Activated naive CD8-positive, alpha-beta T cell treated with anti-CD3 and anti-CD28 coated beads, Interleukin-2, amount 10 ng/mL, durations not matched to agents 7 days and 5 days (primary cell): ENCODE measurements at places on chromosomes 2 and 18. TPM values are rescaled to one million over a fixed set of nuclear protein-coding genes. Genes with fewer than 3 reads are reported as not detected.

DNA sequence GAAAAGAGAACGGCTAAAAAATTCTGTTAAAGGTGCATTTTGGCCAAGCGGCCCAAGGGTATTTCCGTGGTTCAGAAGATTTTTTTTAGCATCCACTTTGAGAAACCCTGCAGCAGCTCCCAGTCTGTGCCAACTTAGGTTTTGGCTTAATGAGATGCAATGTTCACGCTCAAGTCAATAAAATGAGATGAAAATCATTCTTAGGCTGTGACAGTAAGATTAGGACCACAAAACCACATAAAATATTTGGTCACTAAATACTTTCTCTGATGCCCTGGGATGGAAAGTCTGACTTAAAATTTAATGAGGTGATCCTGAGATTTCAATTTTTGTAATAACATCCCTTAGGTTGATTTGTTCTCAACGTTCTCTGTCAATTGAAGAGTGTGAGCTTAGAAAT is 74.2 kb upstream of the FHL2 start:
- H3K36me3 ChIP-seq, result no peaks in the 10 kb centered on the region
- no peak overlapping the region for H3K4me3 ChIP-seq
- no peak for DNase-seq
- no peak overlapping the region for H3K27ac ChIP-seq

- no peaks in the 10 kb centered on the region for H3K36me3 ChIP-seq
- DNase-seq, result no peak
- H3K27me3 ChIP-seq, result peaks cover 10% of the 10 kb centered on the region
These were observed 125.6 kb downstream of the FMNL2 start for GRCh38 chr2:152460567-152460966.

DNA sequence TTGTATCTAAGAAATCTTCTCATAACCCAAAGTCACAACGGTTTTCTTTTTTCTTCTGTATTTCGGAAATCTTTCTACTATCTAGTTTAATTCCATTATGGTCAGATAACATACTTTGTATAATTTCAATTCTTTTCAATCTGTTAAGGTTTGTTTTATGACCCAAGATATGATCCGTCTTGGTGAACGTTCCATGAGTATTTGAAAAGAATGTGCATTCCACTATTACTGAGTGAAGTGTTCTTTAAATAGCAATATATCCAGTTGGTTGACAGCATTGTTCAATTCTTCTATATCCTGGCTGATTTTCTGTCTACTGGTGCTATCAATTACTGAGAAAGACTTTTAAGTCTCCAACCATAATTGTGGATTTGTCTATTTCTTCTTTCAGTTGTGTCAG is 414.5 kb downstream of the TNS1 start:
- H3K4me3 ChIP-seq, result no peak overlapping the region
- peaks cover 4% of the 10 kb centered on the region for H3K4me1 ChIP-seq
- no peaks in the 10 kb centered on the region for H3K36me3 ChIP-seq
- DNase-seq, result no peak

- no peak for DNase-seq
- no peak overlapping the region for H3K27ac ChIP-seq
- no peak overlapping the region for H3K4me3 ChIP-seq
- H3K27me3 ChIP-seq, result peaks cover 14% of the 10 kb centered on the region
- no peaks in the 10 kb centered on the region for H3K36me3 ChIP-seq
These were observed 183.4 kb upstream of the RASGRP3 start for GRCh38 chr2:33292981-33293595.

The CREG2 gene
- not detected for total RNA-seq

GRCh38 chr18:13551305-13551603 is 175.1 kb downstream of the FAM210A start:
- no peak overlapping the region for H3K27ac ChIP-seq
- H3K27me3 ChIP-seq, result no peaks in the 10 kb centered on the region
- DNase-seq, result no peak

The MYOM1 gene
- total RNA-seq, result 3.3 TPM

- no peak overlapping the region for H3K27ac ChIP-seq
- no peaks in the 10 kb centered on the region for H3K36me3 ChIP-seq
- H3K27me3 ChIP-seq, result peaks cover 62% of the 10 kb centered on the region
- DNase-seq, result no peak
These were observed 690 bp downstream of the SDC1 start for GRCh38 chr2:20224164-20224715.

DNA sequence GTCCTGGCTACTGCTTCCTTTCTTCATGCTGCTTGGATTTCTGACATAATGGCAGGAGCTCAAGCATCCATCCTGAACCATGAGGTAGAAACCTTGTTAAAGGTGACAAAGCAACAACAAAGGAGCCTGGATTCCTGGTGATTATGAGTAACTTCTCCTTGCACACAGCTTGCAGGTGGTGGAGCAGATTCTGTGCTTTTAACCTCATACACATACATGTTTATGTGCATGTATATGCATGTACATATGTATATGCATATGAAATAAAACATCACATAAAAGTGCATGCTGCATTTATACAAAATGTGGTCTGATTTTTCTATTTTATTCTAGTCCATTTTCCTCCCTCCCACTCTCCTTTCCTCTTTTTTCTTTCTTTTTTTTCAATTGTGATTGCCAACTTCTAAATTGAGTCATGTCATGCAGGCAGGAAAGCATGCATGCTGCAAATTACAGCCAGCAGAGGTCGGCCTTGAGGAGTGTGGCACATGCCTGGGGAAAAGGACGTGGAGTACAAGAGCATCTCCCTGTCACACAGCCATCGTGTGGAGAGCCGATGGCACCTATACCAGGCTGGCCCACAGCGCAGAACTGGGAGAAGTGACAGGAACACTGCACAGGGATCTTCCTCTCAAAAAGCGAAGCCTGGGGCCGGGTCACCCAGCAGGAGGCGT is 17.9 kb downstream of the LCT start:
- peak overlapping the region; percentile 21 for H3K27ac ChIP-seq
- no peaks in the 10 kb centered on the region for H3K27me3 ChIP-seq
- H3K4me1 ChIP-seq, result peaks cover 47% of the 10 kb centered on the region
- H3K36me3 ChIP-seq, result peaks cover 42% of the 10 kb centered on the region

GRCh38 chr2:201403880-201404279 is 46.7 kb upstream of the FLACC1 start:
- no peak for DNase-seq
- H3K36me3 ChIP-seq, result peaks cover 26% of the 10 kb centered on the region
- no peak overlapping the region for H3K4me3 ChIP-seq
- H3K27me3 ChIP-seq, result no peaks in the 10 kb centered on the region

GRCh38 chr2:240333985-240334384 is 101.5 kb upstream of the GPC1 start:
- H3K36me3 ChIP-seq, result no peaks in the 10 kb centered on the region
- H3K4me3 ChIP-seq, result no peak overlapping the region
- H3K4me1 ChIP-seq, result no peaks in the 10 kb centered on the region
- no peak for DNase-seq
- peaks cover 18% of the 10 kb centered on the region for H3K27me3 ChIP-seq

The TCF23 gene
- total RNA-seq, result not detected

DNA sequence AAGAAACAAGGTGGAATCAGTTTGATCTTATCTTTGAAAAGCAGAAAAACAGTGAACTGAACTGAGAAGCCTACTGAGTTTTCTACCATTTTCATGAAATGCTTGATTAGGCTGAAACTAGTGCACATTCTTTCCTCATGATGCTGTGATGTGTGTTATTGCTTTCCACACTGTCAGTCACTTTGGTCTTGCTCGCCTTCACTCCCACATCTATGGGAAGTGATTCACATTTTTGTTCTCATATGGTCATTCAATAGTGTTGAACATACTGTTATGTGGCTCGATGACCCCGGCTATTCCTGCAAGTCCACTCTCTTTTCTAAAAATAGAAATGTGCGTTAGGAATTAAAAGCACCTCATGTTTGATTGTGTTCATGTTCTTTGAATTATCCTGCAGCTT is 129.7 kb downstream of the TGIF1 start:
- no peak for DNase-seq
- H3K27me3 ChIP-seq, result no peaks in the 10 kb centered on the region
- no peak overlapping the region for H3K27ac ChIP-seq

GRCh38 chr2:7927691-7928090 is 754.2 kb upstream of the ID2 start:
- H3K4me1 ChIP-seq, result peaks cover 14% of the 10 kb centered on the region
- no peak overlapping the region for H3K4me3 ChIP-seq
- H3K27me3 ChIP-seq, result no peaks in the 10 kb centered on the region
- peaks cover 4% of the 10 kb centered on the region for H3K36me3 ChIP-seq
- no peak overlapping the region for H3K27ac ChIP-seq
- no peak for DNase-seq

GRCh38 chr18:9861933-9862332 is 23.8 kb upstream of the TXNDC2 start:
- H3K4me3 ChIP-seq, result no peak overlapping the region
- H3K36me3 ChIP-seq, result no peaks in the 10 kb centered on the region
- H3K4me1 ChIP-seq, result peaks cover 2% of the 10 kb centered on the region
- H3K27ac ChIP-seq, result no peak overlapping the region
- no peak for DNase-seq
- H3K27me3 ChIP-seq, result peaks cover 2% of the 10 kb centered on the region

The DLX1 gene
- not detected for total RNA-seq

DNA sequence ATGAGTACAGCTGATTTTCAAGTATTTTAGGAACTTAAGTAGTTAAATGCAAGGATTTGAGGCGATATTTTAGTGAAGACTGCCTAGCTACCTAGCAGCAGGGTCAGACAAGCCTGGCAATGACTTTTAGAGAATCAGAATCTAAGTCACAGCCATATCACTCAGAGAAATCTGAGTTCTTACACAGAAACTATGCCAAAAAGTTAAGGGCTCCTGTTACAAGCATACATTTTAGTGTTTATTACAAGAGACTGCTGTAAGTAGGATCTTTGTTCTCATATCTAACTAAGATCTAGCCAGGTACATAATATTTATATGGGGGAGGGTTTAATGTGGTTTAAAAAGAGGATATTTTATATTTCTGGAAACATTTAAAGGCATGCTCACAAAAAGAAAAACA is 37.5 kb downstream of the MAP4K3 start:
- H3K4me1 ChIP-seq, result peaks cover 20% of the 10 kb centered on the region
- H3K27me3 ChIP-seq, result no peaks in the 10 kb centered on the region
- no peak overlapping the region for H3K4me3 ChIP-seq
- no peak overlapping the region for H3K27ac ChIP-seq
- H3K36me3 ChIP-seq, result peaks cover 11% of the 10 kb centered on the region

GRCh38 chr2:54570925-54571694 is 115.0 kb downstream of the SPTBN1 start:
- H3K27me3 ChIP-seq, result no peaks in the 10 kb centered on the region
- H3K4me1 ChIP-seq, result peaks cover 74% of the 10 kb centered on the region
- H3K4me3 ChIP-seq, result peak overlapping the region; percentile 63
- DNase-seq, result peak; percentile 80

DNA sequence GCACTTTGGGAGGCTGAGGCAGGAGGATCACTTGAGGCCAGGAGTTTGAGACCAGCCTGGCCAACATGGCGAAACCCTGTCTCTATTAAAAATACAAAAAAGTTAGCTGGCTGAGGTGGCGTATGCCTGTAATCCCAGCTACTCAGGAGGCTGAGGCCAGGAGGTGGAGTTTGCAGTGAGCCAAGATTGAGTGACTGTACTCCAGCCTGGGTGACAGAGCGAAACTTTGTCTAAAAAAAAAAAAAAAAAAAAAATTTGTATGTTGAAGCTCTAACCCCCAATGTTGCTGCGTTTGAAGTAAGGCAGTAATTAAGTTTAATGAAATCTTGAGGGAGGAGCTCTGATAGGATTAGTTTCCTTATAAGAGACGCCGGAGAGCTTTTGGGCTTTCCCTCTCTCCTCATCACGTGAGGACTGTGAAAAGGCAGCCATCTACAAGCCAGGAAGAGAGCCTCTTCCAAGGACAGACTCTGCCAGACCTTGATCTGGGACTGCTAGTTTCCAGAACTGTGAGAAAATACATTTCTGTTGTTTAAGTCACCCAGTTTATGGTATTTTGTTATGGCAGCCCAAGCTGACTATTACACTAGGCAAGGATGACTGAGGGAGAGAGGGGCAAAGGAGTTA is 11.5 kb upstream of the PNPT1 start:
- peaks cover 1% of the 10 kb centered on the region for H3K36me3 ChIP-seq
- no peak overlapping the region for H3K4me3 ChIP-seq
- no peak for DNase-seq
- no peak overlapping the region for H3K27ac ChIP-seq
- no peaks in the 10 kb centered on the region for H3K4me1 ChIP-seq
